ENCODE measurements at places on chromosomes 7 and 10.

GRCh38 chr10:59027975-59028655 lies 148.3 kb upstream of the PHYHIPL start:
- no peak for DNase-seq

DNA sequence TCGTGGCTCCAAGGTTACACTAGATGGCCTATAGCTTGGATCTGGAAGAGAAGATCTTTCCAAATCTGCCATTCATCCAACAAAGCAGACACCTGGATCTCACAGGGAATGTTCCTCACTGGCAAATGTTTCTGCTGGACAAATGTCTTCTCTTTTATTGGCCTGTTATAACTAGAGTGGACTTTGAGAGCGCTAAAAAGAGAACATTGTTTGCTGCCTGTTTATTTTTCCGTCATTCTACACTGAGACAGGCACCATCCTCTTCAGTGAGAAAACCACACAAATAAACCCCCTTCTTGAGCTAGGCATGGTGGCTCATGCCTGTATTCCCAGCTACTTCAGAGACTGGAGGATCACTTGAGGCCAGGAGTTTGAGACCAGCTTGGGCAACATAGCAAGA lies 206.9 kb downstream of the CREB5 start:
- DNase-seq = no peak

DNA sequence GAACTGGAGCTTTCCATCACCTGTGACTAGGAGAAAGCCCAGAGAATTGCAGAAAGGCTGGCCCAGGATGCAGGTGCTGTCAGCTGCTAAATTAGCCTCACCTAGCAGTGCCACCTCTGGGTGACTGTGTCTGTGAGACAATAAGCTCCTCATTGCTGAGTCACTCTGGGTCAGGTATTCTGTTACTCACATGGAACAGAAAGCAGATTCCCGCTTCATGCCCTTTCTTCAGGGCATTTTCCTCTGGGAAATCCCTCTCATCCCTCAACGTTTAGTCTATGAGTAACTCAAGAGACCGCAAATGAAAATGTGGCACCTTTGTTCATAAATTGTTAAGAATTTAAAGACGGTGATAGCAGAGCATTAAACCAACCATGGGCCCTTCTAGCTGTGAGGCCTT lies 184.0 kb downstream of the ADAM12 start:
- no peak for DNase-seq

DNA sequence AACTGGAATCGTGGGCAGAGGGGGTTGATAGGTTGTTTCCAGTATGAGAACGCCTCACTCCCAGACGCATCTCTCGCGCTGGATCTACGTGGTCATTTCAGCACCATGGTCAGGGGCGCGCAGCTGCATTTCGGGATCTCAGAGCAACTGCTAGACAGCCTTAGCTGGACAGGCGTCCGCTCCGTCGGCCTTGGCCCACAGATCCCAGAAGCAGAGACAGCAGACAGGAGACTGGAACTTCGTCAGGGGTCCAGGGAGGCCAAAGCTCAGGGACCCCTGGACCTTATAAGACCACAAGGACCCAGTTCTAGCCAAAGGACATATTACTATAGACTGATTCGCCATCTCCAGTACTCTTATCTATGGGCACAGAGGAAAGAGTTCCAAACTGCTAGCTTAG lies 5.3 kb downstream of the NEUROG3 start:
- DNase-seq = peak; percentile 48

DNA sequence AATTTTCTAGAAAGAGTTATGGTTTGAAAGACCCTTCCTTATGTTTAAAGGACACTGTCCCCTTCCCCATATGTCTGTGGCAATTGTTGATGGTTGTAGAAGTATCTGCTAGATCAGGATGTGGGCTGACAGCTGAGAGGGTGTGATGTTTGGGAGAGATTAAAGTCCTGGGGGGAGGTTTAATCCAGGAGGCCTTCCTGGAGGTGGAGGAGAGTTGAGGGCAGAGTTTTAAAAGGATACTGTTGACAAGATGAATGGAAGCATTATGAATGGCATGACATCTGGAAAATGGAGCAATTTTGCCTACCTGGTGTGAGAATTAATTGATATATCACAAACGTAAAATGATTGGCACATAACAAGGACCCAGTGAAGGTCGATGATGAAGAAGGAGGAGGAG lies 32.9 kb upstream of the SMC3 start:
- DNase-seq = no peak

GRCh38 chr7:156157409-156158012 lies 345.2 kb upstream of the SHH start:
- DNase-seq = no peak

DNA sequence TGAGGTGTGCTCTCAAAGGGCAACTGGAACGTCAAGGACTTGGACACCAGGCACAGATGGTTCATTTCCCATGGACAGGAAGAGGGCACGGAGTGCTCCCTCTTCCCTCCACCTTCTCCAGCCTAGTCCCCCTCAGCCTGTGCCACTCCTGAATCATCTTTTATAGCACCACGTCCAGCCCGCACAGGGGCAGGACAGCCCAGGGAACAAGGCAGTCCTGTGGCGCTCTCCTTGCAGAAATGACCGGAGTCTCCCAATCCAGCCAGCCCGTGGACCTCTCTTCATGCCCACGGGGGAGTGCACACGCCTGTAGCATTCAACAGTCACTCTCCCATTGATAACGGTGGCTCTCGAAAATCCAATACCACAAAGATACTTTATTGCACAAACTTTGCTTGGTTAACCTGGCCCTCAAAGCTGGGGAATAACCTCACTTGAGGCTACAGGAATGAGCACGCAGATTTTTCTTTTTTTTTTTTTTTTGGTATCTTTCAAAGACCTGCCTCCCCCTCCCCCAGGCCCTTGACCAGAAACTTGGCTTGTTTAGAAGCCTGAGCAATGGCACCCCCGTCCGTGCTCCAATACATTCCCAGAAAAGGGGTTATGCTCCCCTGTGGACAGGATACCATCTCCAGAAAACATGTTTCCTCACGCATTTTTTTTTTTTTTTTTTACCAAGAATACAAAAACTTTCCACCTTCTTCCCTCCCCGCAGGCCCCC lies 733 bp downstream of the PRKCQ start:
- DNase-seq = no peak

GRCh38 chr7:49091519-49091918 lies 167.2 kb downstream of the CDC14C start:
- no peak for DNase-seq

DNA sequence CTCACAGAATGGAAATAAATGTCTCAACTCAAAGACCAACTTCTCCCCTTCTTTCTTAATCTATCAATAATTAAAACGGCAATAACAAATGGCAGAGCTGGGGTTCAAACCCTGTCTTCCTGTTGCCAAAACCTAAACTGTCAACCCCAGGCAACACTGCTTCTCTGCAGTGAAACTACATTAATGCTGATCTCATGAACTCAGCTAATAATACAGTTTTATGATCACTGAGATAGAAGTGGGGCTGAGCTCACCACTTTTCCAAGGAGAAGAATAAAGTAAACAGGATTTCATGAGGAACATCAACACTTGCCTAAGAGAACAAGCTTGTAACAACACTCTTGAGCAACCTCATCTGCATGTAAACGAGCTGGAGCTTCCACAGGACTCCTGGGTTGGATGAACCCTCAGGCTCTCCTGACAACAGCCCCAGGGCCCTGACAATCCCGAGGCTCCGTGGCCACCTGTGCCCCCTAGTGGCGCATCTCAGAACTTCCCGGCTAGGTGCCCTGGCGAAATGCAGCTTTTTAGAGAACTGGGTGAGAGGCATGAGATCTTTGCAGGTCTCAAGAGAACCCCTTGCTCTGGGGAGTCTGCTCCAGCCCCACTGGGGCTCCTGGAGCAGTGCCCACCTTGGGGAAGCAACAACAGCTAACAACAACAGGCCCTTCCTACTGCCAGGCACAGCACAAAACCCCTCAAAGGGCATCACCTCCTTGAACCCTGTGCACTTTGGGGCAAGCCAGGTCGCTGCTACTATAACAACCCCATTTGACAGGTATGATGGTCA lies 169.3 kb downstream of the SH3PXD2A start:
- peak; percentile 82 for DNase-seq

DNA sequence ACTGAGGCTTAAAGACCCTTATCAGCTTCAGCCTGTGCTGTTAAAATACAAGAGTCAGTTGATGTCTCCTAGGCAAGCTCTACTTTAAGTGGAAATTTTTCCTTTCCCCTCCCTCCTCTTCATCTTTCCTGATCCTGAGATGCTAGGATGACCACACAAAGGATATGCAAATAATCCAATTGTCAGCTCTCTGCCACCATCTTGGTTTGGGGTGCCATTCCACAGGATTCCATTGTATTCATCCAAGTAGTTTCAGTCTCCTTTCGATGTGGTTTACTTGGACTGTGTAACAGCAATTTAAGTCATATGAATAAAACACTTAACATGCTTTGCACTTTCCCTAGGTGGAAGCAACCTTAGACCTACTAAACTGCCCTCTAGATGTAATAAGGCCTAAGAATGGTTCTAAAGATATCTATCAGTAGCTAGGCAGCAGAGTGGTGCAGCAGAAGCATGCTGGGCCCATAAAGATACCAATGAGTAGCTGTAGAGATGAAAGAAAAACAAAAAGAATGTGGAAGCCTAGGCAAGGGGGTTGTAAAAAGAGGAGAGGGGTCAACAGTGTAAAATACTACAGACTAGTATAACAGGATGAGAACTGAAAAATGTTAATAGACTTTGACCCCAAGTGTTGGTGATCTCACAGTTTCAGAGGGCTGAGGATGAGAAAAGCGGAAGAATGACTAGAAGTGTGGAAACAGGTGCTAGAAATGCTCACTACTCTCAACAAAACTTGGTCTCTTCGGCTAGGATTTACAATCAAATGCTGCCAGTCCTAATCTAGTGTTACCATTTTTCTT lies 2.4 kb upstream of the CFAP69 start:
- DNase-seq = no peak

DNA sequence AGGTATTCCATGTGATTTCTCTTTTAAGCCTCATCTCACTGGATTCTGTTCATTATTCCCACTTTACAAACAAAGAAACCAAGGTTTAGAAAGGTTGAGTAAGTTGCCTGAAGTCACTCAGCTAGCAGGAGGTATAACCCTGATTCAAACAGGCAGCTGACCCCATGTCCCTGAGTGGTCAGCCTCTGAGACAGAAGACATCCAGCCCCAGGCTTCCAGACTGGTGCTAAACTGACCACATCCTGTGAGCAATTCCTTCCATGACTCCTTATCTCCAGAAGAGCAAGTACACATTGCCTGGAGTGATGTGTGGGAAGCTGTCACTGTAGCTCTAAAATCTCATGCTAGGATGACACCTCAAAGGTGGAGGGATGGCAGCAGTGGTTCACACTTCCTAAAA lies 3.7 kb downstream of the PLPP4 start:
- DNase-seq = peak; percentile 20
